ENCODE measurements at places on chromosomes 6 and 20. TPM values are rescaled to one million over a fixed set of nuclear protein-coding genes. Genes with fewer than 3 reads are reported as not detected.

PPP1R14C gene
- total RNA-seq: 26.3 TPM

DNA sequence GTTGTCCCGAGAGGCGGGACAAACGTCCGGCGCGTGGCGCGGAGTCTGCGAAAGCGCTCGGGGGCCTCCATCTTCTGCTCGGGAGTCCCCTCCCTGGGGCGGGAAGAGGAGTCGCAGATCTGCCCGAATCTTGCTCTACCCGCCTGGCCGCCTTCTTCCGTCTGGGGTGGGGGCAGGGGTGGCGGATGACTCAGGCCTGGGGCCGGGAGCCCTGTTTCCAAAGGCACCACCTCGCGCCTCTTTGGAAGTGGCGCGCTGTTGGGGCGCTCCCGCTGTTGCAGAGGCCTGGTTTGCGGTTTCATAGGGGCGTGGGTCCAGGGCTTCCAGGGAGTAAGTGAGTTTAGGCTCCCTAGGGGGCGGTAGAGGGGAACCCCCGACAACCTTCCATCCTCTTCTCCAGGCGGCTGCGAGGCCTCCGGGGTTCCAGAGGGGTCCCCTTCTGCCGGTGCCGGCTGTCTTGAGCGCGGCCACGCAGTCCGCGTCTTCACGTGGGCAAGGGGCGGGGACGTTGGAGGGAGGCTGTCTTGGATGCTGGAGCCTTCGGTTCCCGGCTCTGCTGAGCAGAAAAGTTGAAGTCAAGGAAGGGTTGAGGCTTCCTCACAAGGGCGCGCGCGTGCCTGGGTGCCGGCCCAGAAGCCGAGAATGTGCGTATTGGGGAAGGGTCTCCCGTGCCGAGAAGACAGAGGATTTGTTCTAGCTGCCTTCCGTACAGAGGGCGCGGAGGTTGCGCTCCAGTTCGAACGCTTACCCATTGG, 2.6 kb upstream of the TFAP2C start:
- DNase-seq: no peak

DNA sequence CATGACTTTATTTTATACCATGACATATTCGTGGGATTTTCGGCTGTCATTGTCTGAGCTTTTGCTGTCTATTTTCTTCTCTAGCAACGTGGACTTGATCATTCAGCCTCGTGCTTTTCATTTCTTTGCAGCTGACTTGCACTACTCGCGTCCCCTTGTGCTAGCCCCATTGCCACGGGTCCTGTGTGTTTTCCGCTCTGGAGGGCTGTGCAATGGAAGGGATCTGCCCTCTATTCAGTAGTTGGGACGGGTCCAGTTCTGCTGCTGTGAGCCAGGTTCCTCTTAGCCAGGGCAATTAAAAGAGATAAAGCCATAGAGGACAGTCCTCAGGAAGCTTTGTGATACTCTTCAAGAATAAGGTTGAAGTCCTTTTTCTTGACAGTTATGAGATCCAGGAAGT, 17.6 kb downstream of the NEDD9 start:
- DNase-seq: no peak

CDSN gene
- total RNA-seq: not detected

BHLHE23 gene
- not detected for total RNA-seq

- no peak for DNase-seq
Measured at GRCh38 chr6:2173203-2173961, 72.0 kb downstream of the GMDS start.

GRCh38 chr6:158042245-158042798, 60.7 kb downstream of the SYNJ2 start:
- no peak for DNase-seq

- DNase-seq: no peak
Measured at GRCh38 chr6:134909701-134910592, 40.0 kb downstream of the ALDH8A1 start.

GRCh38 chr20:31910071-31910803, 39.8 kb downstream of the TTLL9 start:
- DNase-seq: no peak

- DNase-seq: no peak
Measured at GRCh38 chr6:149323925-149324324, 6.4 kb downstream of the TAB2 start.

DUSP15 gene
- total RNA-seq: not detected

DNA sequence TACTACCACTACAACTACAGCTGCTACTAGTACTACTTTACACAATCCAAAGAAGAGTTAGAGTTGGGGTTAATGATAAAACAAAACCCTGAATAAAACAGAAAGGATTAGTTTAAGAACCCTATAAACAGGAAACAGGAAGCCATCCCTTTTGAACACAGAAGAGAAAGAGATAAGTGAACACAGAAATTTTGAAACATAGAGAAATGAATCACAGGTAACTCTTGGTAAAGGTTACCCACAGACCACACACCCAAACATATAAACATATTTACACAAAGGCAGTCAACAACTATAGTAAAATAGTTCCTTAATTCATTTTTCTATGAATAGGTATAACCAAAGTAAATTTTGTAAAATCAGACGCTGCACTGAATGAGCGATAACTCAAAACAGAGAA, 98.1 kb downstream of the RNGTT start:
- no peak for DNase-seq

DNA sequence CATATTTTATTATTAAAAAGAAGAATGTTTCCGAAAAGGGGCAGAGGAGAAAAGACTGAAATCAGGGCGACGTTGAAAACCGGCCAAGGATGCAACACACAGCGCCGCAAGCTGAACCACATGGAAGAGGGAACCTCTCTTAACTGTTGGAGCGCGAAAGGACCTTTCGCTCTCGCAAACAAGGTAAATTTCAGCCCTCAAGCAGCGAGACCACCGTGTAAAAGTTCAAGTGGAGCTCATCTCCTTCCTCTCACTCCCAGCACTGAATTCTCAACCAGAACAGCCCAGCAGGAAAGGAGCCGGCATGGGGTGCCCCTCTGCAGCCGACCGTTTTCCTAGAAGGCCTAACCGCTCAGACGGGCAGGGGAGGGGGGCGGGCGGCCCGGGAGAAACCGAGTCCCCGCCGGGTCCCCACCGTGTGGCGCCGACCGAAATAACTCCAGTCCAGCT, 621 bp downstream of the GPR63 start:
- DNase-seq: no peak

DNA sequence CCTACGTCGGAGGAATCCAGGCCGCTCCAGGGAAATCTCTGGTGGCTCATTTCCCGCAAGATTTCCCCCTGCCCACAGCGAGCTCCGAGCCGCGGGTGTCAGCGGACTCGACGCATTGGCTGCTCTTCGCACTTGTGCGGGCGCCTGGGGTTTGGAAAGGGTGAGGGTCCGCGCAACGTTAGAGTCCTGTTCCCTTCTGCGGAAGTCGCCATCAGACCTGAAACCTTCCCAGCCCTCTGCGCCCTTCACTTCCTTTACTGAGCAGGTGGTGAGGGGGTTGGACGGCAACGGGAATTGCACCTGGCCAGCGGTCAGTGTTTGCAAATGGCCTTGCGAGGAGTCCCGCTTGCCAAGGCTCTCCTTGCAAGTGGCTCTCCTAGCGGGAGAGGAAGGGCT, 8.4 kb downstream of the PAX1 start:
- DNase-seq: no peak

DNA sequence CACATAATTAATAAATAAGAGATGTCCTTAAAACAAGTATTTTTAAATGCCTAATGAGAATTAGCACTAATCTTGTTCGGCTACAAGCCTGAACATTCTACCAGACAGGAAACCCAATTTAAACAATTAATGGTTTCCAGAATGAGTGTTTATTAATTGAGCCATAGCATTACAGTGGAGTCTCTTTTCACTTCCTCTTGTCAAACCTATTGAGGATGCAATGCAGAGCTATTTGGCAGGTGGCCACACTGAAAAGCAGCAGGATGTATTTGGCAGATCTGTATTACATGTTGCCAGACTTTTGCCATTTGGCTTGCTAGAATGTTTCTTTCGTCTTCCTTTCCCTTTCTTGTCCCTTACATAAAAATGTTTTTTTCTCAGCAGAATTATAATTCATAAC, 475.2 kb upstream of the MARCKS start:
- DNase-seq: no peak

GRCh38 chr6:138806889-138807288, 11.0 kb downstream of the ECT2L start:
- DNase-seq: no peak

DNA sequence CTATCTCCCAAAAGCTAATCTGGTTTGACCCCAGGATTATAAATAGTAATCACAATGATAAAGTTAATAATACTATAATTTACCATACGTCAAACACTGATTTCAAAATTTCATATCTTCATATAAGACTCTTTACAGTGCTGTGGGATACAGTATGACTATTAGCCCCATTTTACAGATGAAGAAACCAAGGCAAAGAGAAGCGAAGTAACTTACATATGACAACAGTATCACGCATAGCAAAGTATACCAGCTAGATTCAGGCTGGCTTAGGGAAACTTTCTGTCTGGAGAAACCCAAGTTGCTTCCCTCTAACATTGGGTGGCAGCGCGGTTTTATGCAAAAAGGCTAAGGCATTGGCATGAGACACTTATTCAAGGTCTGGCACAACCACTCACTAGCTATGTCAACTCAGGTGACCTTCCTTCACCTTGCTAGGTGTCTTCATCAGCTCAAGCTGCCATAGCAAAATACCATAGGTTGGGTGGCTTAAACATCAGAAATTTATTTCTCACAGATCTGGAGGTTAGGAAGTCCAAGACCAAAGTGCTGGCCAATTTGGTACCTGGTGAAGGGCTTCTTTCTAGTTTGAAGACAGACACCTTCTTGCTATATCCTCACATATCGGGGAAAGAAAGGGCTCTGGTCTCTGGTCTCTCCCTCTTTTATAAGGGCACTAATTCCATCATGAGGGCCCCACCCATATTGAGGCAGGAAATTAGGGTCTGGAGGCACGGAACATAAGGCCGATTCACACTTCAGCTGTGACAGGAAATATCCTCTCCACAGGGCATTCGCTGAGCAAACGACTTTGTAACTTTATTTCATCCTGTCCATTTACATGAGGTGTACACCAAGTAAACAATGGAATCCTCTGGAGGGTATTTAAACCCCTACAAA, 22.4 kb upstream of the UTRN start:
- DNase-seq: no peak

GRCh38 chr6:47483853-47484546, 6.4 kb downstream of the CD2AP start:
- no peak for DNase-seq

HDGFL1 gene
- not detected for total RNA-seq

PGC gene
- total RNA-seq: not detected

DNA sequence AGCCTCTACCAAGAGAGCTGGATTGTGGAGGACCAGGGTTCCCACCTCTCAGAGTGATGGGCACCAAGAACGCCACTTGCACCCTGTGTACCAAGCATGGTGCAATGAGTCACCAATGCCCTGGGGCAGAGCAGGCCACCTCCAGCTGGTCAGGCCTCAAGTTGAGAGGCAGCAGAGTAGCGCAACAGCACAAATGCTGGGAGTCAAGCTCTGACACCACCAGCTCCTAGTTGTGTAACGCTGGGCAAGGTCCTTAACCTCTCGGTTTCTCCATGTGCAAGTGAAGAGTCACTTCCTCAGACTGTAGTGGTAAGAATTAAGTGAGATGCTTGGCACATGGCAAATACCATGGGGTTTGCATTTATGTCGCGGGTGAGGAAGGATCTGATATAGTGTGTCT, 25.6 kb downstream of the GFOD1 start:
- no peak for DNase-seq

DNA sequence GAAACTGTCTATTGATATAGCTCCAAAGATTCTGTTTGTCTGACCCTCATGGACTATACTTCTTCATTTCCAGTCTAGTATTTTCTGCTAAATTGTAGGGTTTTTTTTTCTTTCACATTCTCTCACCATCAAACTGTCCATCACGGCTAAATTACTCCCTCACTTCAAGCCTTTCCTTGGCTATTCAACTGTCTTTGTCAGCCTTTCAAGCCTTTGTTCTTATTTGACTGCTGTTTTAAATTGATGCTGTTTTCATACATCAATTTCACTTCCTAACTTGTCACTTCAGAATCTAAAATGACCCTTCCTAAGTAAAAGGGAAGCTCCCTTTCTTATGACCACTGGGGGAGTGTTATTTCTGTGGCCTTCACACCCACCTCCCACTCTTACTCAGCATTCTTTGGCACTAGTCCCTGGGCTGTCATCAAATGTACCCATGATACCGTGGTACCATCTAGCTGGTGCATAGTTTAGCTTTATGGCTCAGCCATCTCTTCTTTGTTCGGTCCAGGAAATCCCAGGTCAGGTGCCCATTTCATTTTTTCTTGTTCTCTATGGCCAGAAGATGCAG, 8.6 kb downstream of the GJA1 start:
- DNase-seq: no peak

DNA sequence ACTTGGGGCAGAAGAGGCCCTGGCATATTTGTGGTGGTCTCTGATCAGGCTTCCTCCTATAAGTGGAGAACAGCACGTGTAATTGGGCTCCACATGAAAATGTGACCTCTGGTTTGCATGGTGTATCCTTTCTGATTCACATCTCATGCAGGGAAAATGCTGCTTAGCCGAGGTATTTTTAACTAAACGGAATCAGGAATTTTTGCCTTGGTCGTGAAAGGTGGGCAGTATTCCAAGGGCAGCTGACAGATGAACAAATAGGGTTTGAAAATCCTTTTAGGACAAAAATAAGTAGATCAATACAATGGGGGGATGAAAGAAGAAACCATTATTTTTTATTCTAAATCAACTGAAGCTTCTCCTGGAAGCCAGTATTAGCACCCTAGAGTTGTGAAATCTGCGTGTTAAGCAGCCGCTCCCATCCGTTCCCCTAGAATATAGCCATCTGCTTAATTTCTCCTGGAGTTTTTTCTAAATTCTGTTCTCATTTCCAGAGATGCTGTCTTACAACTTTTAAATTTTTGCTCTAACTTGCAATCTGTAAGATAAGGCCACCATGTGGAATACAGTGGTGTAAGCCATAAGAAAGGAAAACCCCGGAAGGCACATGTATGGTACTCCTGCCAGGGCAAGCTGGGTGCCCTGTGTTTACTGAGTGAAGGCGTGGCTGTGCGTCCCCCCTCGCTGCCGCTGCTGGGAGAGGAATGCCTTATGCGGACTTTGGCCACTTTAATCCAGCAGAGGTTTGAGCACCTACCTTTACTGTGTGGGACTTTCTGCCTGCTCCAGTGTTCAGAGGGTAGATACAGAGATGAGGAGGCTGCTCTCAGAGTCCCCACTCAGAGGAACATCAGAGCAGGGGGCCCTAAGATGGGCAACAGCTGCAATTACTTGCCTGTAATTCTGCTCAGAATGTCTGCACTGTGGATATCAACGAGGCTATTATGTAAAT, 52.4 kb downstream of the SYNJ2 start:
- no peak for DNase-seq

- DNase-seq: no peak
Measured at GRCh38 chr6:117089604-117090003, 175.8 kb upstream of the VGLL2 start.

DNA sequence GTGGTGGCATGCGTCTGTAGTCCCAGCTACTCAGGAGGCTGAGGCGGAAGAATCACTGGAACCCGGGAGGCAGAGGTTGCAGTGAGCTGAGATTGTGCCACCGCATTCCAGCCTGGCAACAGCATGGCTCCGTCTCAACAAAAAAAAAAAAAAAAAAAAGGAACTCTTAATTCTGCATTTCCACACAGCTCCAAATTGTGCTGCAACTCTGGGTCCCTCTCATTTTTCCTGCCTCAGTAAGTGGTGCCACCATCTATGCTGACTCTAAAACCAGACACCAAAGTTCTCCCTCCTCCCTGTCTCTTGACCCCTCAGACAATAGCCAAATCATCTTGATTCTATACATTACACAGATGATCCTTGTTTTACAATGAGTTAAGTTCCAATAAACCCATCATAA, 133.9 kb downstream of the BTBD9 start:
- no peak for DNase-seq

ALDH8A1 gene
- 0.14 TPM for total RNA-seq
